Left ventricle myocardium inferior (tissue), 1 donor: ENCODE measurements at places on chromosomes 4 and X.
A peak's percentile ranks its signal among the peaks of the same experiment; 100 is the strongest.

DNA sequence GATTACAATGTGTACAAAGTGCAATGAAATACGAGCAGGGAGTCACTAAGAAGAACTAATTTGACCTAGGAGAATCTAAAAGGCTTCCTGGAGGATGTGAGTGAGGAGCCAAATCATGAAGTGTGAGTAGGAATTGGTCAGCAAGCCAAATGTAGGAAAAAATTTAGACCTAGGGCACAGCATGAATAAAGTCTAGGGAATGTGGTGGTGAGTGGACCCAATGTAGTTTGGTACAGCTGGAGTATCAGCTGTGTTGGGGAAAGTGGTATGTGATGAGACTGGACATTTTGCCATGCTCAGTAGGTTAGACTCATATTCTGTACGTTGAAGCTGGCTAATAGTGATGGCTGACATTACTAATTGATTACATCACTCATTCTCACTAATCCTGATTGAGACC lies 191.0 kb downstream of the AFF2 start:
- DNase-seq = no peak

DNA sequence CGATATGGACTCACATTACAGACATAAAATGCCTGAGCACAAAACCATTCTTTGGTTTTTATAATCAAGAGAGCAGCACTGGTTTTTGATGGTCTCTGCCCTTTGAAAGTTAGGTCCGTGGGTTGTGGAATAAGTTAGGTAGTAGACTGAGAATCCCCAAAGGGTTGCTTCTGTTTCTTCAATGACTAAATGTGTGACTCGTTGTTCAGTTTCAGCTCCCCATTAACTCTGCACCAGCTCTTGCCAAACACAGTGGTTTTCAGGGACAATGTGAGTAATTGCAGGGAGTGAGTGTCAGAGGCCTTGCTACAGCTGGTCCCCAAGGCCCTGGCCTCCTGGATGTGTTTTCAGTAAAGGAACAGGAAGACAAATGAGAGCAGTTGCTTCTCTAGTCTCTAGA lies 24.8 kb downstream of the SMIM20 start:
- DNase-seq = peak; percentile 42

DNA sequence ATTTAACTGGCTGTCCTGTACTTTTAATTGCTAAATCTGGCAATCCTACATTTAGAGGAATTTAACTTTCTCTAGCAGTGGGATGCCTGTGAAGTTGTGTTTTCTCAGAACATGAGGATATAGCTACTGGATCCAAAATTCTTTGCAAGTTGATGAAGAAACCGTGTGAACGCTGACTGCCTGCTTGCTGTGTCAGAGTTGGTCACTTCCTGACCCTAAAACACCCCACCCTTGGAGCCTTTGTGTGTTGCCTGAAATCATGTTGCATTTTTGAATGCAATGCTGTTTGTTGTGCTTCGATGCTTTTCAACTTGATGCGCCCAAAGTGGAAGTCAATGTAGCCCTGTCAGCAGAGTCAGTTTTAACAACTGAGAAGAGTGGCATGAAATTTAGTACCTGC lies 211.2 kb downstream of the ANK2 start:
- DNase-seq = no peak

- DNase-seq = no peak
These were observed 169.8 kb upstream of the BCOR start for GRCh38 chrX:40267334-40268187.

DNA sequence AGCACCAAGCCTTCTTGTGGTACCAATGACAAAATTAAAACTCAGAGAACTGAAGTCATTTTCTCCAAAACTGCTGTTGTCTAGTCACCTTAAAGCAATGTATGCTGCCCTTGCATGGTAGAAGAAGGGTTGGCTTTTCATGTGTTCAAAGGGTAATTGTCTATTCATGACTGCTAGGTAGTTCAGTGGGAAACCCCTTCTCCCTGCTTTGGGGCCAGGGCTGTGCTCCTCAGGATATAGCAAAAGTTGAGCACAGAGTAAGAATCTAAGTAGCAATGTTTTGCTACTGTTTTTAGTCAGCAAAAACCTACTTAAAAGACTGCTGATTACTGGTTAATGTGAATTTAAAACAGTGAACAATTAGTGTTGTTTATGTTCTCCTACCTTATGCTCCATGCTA lies 30.8 kb upstream of the FAM9B start:
- DNase-seq = no peak

DNA sequence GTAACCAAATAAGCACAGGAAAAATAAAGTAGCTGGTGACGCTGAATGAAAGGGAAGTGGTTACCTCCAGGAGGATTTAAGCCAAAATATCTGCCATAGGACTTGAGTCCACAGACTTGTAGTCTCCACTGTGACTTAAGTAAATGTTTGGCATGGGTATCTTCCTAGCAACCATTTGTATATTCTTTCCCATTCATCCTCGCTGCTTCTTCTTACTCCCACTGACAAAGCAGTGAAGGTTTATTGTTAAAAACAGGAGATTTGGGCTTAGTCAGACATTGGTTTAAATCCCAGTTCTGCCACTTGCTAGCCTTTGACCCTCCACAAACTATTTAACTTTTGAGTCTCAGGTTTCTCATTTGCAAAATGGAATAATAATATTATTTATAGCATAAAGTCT lies 22.3 kb downstream of the COL4A6 start:
- DNase-seq = no peak

DNA sequence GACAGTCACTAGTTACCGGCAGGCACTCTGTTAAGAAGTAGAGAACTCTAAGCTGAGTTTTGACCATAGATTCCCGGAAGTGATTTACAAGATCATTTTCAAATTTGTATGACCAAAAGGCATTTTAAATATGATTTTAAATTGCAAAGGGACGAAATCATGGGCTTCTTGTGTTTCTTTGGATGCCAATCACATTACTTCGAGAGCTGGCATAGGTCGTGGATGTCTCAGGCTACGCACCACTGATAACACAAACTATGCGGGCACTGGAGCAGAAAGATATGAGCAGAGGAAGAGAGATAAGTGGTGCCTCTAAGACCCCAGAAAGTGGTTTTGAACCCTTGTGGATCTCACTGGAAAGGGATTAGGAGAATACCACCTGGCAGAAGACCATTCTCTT lies 294.2 kb upstream of the FTHL17 start:
- no peak for DNase-seq

DNA sequence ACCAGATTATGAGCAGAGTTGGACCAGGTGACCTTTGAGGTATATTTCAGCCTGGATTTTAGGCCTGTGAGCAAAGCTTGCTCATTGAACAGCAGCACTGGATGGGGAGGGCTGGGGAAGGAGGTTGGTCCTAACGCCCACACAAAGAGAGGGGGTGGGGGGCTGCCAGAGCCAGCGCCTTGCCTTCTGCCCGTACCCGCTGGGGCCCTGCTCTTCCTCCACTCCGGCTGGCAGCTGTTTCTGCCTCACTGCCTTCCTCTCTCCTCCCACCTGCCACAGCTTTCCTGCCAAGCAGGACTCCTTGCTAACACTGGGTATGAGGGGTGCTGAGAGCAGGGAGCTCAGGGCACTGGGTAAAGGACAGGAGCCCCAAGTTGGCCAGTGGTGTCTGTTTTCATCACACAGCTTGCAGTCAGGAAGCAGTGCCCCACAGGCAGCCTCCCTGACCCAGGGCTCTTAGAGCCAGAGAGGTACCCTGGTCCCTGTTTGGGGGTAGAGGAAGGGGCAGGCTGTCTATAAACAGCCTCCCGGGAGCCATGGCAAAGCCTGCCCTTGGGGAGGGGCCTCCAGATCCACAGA lies 6.1 kb downstream of the NALF2 start:
- no peak for DNase-seq

DNA sequence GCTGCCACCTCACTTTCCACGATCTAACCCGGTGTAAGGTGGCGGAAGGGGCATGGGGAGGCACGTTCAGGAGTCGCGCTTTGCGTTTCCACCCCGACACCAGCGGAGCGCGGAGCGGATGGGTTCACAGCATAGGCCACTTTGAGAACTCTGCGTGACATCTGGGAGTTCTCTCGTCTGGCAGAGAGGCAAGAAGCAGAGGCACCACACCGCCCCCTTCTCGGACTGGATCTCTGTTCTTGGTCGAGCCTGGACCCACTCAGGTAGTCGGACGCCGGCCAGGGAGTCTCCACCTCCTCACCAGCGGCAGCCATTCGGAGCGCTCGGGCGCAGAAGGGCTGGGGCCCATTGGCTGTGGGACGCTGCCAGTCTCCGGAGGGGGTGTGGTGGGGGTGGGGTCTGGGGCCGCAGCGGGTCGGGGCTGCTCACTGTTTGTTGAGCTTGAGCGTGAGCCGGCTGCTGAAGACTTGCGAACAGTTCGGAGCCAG lies at the start of gene DACH2:
Gene DACH2, plus strand, starts transcription at position 428 of the 488 bp plus-strand sequence.
- DNase-seq = peak; percentile 64

GRCh38 chr4:52265781-52266525 lies 214.8 kb downstream of the SPATA18 start:
- DNase-seq = no peak

DNA sequence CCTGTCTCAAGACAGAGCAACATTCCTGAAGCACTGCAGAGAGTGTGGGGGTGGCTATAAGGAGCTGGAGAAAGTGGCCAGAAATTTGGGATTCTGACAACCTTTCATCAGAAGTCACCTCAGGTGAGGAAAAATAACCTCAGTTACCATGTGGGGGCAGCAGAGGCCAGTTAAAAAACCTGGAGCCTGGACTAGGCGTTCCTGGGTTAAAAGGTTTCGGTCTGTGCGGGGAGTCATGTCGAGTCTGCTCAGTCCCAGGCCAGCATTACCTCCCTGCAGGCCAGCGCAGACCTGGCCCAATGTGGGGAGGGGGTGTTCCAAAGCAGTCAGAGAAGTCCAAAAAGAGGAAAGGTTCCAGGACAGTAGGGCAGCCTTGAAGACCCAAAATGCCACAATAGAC lies 10.9 kb upstream of the NALF2 start:
- no peak for DNase-seq

- no peak for DNase-seq
These were observed 1415.8 kb upstream of the TENM3 start for GRCh38 chr4:180827232-180828009.
